Karpas-422 (cell line): ENCODE measurements at places on chromosomes 3 and 15. TPM values are rescaled to one million over a fixed set of nuclear protein-coding genes. Genes with fewer than 3 reads are reported as not detected.

DNA sequence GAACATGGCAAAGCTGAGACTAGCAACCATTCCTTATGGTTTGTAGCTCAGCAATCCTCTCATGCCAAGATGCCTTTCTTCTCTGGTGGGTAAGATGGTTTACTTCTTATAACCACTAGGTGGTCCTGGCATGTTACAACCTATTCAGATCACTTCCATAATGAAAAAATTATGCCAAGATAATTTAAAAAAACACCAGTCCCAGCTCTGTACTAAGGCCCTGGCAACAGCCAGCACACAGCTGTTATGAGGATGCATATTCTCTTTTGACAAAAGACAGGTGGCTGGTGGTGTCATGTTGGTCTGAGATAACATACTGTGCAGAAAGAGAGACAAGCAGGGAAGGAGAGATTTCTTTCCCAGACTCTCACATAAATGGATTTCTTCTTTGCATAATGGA lies 65.7 kb upstream of the FRMD4B start:
- no peak for DNase-seq

DNA sequence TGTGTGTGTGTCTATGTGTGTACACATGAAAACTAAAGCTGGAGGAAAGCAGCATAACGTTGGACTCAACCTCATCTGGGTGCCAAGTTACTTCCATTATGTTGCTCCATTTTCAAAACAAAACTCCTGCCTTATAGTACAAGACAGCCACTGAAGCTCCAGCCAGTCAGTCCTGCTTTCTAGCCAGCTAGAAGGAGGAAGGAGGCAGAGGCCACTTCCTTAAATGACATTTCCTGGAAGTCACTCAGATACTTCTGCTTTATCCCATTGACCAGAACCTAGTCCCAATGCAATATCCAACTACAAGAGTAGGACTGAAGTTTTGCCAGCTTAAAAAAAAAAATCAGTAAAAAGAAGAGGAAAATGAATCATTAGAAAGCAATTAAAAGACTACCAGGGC lies 31.7 kb downstream of the CADPS start:
- no peak for DNase-seq

DNA sequence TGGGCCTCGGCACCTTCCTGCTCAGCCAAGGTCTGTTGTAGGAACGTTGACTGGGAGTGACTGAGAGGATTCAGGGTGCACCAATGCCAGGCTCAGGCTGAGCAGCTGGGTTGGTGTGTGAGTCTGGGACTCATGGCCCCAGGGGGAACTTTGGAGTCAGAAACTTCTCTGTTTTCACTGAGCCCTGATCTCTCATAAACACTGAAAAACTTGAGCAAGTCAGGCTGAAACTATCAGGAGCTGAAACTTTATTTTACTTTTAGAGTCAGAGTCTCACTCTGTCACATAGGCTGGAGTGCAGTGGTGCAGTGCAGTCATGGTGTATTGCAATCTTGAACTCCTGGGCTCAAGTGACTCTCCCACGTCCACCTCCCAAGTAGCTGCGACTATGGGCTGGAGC lies 3.0 kb downstream of the TRAK1 start:
- DNase-seq = no peak

GRCh38 chr3:188951734-188952133 lies 220.0 kb upstream of the TPRG1 start:
- no peak for DNase-seq

DNA sequence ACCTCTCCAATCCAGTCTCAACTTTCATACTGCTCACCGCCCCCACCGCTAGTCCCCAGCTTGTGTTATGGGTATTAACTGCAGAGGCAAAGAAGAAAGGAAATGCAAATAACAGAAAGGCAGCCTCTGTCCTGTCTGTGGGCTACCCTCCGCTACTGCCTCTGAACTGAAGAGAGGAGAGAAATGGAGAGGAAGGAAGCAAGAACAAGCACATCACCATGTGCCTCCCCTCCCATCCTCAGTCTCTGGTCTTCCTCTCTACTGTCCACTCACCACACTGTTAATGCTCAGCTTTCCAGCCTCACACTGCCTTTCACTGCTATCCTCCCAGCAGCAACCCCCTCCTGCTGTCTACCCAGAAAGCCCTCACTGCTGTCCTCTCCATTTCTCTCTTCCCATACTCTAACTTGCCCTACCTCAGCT lies 139.0 kb upstream of the SLC2A2 start:
- no peak for DNase-seq

Gene TFDP2
- total RNA-seq = 45.6 and 48.7 TPM in 2 replicates

Gene PLA2G4B
- 2.2 and 6.1 TPM in 2 replicates for total RNA-seq
